C1 segment of cervical spinal cord (tissue), 14 donors: ENCODE measurements at places on chromosomes 13 and 19.

DNA sequence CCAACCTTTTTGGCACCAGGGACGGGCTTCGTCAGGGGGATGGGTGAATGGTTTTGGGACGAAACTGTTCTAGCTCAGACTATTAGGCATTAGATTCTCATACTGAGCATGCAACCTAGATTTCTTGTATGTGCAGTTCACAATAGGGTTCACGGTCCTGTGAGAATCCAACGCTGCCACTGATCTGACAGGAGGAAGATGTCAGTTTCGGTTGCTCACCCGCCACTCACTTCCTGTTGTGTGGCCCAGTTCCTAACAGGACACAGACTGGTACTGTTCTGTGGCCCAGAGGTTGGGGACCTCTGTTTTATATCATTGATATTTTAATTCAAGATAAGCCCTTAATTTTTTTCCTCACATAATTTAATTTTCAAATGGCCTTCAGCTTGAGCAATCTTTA, 26.7 kb upstream of the TDRD3 start:
- DNase-seq: no peak

GRCh38 chr19:16419669-16420335, 52.0 kb downstream of the EPS15L1 start:
- DNase-seq: no peak

DNA sequence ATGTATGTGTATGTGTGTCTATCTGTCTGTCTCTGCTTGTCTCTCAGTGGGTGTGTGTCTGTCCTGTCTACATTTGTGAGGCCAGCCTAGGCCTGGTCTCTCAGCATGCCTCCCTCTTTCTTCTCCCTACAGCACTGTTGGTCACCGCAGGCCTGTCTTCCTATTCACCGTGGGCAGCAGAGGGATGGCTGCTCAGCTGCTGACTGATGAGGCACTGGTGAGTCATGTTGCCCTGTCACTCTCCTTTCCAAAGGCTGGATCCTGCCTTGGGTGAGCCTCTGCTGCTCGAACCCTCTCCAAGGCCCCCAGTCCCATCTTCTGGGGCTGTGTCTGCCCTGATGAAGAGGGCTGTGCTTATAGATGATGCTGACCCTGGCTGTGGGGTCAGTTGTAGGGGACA, 6.3 kb downstream of the ZNF71 start:
- DNase-seq: no peak

DNA sequence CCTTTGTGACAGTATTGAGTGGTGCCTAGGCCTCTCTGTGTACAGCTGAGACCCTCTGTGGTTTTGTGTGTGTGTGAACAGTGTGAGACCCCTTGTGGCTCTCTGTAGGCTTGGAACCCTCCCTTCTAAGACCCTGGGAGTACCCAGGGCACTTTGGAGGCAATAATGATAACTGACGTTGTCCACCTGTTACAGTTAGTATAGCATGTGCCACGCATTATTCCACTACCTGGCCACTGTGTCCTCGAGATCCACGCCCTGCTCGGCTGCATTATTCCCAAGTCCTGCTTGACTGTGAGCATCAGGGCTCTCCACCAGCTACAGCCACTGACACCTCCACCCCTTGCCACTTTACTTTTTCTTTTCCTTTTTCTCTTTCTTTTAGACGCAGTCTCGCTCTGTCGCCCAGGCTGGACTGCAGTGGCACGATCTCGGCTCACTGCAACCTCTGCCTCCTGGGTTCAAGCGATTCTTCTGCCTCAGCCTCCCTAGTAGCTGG, 2.0 kb downstream of the GRAMD1A start:
- DNase-seq: no peak

DNA sequence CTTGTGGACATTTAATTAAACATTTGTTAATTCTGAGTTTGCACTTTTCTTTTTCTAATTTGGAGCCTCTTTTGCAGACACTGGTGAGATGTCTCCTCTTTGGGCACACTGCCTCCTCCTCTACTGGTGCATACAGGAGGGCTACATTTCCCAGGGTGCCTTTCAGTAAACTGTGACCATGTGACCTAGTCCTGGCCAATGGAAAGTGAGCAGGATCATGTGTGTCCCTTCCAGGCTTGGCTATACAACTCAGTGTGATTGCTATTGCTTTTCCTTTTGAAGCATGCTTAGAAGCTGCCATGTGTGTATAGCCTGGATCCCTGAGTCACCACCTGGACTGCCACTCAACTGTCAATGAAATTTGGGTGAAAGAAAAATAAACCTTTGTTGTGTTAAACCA, 4.5 kb downstream of the IZUMO2 start:
- no peak for DNase-seq

- no peak for DNase-seq
Observed at GRCh38 chr13:29193083-29193482, 372.9 kb downstream of the MTUS2 start.

- DNase-seq: no peak
Observed at GRCh38 chr19:52981329-52981728, 18.6 kb upstream of the ZNF816 start.

GRCh38 chr19:29328586-29328985, 115.6 kb upstream of the UQCRFS1 start:
- DNase-seq: no peak

DNA sequence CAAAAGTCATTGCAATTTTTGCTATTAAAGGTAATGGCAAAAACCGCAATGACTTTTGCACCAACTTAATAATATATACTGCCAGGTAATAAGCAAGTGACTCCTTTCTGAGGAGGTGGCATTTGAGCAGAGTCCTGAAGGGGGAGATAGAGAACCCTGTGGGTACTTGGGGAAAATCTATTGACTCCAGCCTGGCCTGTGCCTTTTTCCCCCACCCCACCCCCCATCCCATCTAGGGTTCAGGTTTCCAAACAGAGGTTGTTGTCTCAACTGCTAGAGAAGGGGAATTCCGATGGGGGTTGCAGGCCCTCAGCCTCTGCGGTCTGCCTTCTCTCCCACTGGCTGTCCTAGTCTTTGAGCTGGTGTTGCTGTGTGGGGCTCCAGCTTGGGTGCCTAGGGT, 11.5 kb downstream of the S1PR2 start:
- no peak for DNase-seq

DNA sequence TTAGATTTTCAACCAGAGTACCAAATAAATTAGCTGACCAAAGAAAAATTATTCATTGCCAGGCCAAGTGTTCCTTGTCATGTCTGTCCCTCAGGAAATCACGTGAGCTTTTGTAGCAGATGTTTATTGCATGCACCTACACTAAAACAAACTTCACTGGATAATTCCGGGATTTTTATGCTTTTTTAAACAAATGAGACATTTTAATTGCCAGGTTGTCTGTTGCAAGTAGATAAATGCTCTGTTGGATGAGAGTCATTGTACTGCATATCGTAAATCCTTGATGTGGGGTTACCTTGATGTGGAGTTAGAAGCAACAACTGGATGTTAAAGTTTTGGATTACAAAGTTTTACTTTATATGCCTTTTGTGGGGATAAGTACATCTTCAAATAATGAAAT, 1187.7 kb upstream of the PCDH9 start:
- DNase-seq: no peak

GRCh38 chr13:38135592-38135991, 214.1 kb upstream of the UFM1 start:
- no peak for DNase-seq
